ENCODE measurements at places on chromosomes 6 and 20.

GRCh38 chr6:36196113-36196879, at the start of gene BRPF3:
Gene BRPF3 (plus strand): TSS chr6:36196744. CDS start chr6:36200323, 3,579 bp downstream.
- DNase-seq: peak; percentile 65

DNA sequence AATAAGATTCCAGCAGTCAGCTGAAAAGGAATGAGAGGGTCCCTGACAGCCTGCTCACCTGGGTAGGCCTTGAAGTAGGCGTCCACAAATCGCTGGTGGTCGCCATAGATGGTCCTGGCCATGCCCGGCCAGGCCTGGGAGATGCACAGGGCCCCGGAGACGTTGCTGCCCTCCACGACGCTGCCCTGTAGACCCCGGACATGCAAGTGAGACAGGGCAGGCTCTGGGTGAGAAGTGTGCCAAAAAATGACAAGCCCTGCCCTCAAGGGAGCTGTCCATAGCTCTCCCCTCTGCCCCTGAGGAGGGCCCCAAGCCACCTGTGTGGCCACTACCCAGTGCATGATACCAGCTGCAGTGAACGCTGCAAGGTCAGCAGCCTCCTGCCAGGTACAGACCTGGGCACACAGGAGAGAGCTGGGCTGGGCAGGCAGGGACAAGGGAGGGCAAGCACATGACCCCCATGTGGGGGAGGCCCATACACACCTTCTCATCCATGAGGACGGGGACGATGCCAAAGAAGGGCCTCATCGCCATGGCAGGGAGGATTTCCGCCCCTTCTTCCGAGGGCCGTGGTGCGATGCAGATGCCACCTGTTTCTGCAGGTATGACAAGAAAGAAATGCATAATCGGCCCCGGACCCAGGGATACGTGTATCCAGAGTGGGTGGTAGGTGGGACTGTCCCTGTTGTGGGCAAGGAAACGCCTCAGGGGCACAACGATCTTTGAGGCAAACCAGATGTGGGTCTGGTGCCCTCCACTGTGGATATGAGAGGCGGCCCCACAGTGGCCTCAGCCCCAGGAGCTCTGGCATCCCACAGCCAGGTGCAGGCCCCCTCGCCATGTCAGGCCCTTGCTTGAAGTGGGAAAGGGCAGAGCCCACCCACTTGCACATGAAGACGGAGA, 21.2 kb upstream of the APMAP start:
- DNase-seq: no peak

DNA sequence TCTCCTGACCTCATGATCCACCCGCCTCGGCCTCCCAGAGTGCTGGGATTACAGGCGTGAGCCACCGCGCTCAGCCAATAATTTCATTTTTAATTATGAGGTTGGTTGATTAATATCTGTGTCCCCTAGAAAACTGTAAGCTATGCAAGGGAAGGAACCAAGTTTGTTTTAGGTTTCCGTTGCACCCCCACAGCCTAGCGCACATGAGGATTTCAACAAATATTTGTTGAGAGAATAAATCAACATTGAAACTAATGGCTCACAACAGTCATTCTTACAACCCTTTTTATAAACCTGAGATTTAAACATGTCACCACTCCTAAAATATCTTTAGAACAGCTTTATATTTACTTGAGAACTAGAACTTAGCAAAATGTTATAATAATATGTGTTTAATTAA, 114.0 kb upstream of the CARMIL1 start:
- no peak for DNase-seq

GRCh38 chr6:36766399-36766945, 68.8 kb downstream of the RAB44 start:
- DNase-seq: no peak

- DNase-seq: no peak
Measured at GRCh38 chr6:26544473-26544872, 6.3 kb downstream of the HMGN4 start.

DNA sequence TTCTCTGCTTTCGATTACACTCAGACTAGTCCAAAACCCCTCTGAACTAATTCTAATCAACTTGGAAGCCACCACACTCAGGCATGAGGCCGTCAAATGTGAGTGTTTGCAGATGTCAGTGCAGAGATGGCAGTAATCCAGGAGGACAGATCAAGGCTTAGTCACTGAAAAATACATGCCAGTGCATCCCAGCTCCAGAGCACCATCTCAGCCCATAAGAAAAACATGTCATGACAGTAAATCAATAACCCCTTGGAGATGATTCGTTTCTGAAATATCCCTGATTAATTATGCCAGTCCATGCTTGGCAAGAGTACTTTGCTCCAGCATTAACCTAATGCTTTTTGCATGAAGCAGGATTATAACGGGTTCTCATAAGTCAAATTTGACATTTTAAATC, 179.5 kb downstream of the ADAT2 start:
- DNase-seq: no peak

- DNase-seq: no peak
Measured at GRCh38 chr20:8670893-8671215, 398.0 kb upstream of the PLCB4 start.

DNA sequence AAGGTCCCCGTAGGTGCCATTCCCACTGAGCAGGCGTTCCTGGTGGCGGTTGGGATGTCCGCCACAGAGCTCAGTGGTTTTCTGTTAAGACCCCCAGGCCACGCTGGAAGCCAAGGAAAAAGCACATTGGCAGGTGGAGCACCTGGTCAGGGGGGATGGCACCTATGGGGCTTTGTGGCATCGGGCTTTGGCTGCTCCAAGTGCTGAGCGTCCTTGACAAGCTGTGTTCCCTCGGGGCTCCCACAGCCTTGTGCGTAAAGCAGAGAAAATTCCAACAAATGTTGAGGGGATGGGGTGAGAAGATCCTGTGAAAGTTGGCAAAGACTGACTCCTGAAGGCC, 135.4 kb downstream of the JPH2 start:
- peak; percentile 11 for DNase-seq

GRCh38 chr6:107075951-107076381, 39.3 kb downstream of the BEND3 start:
- no peak for DNase-seq

DNA sequence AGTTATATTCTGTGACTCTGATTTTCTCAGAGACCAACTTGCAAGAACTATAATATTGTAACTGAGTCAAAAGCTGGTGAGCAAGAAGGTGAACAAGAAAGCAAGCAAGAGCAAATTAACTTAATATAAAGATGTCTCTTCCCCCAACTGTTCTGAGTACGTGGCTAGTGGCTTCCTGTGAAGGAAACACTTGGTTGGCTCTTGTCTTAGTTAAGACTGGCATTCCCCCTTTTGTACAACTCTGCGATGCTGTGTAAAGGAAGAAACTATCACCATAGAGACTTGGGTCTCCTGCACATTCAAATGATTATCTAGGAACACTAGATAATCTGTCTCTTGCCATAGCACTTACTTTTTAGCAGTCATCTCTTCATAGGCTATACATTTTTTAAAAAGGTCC, 47.3 kb upstream of the TNFAIP3 start:
- DNase-seq: no peak

DNA sequence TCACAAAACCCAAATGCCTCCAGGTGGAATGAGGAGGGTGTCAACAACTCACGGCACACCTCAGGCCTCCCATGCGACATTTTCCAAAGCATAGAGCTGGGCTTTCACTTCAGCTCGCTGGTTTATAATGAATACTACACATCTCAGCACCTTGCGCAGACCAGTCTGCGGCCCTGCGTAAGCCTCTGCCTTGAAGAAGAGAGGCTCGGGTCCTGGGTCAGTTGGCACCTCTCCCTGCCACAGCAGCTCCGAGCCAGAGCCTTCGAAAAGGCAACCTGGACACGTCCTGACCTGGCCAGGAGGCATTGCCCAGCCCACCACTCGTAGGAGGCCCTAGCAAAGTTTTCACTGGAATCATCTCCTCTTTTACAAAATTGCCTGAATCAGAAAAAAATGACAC, 183.0 kb upstream of the AFDN start:
- DNase-seq: no peak

DNA sequence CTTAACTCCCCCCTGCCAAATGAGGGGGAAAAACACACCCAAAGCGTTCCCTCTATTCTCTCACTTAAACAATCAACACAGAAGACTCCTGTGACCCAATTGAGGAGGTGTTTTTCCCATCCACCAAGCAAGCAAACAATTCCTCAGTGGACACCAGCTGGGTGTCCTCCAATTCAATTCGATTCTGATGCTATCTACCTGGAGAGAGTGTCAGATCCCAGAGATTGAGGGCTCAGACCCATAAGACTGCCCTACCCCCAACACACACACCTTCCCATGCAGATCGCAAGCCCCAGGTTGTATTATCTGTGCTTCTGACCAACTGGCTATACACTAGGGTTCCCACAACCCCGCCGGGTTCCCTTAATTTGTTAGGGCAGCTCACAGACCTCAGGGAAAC, 36.8 kb downstream of the MYLIP start:
- no peak for DNase-seq

GRCh38 chr6:163695414-163695864, 280.9 kb downstream of the QKI start:
- DNase-seq: no peak

- DNase-seq: no peak
Measured at GRCh38 chr6:158654960-158655489, 5.2 kb downstream of the SYTL3 start.

DNA sequence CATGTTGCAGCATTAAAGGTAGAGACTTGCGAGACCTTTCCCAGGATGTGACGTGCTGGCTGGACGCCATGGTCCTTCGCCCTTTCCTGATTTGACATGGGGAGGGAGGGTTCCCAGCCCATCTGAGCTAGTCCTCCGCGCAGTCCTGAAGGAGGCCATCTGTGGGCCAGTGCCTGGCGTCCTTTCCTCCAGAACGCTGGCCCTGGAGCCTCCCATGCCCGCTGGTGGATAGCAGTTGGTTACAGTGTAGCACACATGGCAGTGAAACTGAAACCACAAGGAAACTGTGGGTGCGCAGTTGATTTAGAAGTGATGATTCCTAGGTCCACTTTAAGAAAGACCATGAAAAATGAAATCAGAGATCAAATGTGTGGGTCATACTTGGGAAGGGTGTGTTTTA, 193.7 kb downstream of the CDH4 start:
- DNase-seq: no peak

- DNase-seq: no peak
Measured at GRCh38 chr20:5221061-5221430, 94.2 kb downstream of the CDS2 start.

DNA sequence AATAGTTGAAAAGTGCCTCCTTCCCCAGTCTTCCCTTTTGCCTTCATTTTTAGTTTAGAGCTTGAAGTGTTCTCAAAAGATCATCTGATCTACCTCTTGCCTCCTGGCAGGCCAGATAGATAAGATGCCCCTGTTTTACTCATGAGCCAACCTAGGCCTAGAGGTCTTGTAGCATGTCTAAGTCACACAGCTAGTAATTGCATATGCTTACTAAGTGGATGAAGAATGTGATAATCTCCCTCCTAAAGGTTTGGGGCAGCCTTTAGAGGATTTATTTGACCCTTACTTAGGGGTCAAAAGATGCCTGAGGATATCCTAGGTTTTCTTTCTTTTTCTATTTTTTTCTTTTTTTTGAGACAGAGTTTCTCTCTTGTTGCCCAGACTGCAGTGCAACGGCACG, 2.1 kb downstream of the C6orf141 start:
- DNase-seq: no peak

- DNase-seq: no peak
Measured at GRCh38 chr6:84329516-84329915, 102.1 kb upstream of the CEP162 start.

- DNase-seq: no peak
Measured at GRCh38 chr6:169499848-169500247, 202.0 kb downstream of the WDR27 start.

DNA sequence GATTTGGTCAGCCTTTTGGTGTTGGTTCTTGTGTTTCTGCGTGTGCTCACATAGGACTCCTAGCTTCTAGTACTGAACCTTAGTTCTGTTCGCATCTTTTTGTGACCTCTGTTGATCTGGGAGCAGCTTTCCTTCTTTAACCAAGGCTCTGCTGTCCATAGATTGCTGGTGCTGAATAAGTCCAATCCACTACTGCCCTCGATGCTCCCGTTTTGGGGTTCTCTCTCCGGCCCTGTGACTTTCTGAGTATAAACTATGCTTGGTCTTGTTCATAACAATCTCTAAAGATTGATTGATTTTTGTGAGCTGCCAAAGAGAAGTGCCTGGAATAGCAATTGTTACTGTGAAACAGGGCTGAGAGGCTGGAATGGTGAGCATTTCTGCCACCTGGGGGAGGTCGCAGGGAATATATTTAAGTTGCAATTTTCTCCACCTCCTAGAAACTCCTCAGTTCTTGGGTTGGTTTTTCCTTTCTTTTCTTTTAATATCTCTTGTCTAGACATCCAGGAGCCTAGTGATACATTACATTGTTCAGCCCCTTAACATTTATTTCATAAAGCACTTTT, 422.9 kb upstream of the CHD6 start:
- no peak for DNase-seq

DNA sequence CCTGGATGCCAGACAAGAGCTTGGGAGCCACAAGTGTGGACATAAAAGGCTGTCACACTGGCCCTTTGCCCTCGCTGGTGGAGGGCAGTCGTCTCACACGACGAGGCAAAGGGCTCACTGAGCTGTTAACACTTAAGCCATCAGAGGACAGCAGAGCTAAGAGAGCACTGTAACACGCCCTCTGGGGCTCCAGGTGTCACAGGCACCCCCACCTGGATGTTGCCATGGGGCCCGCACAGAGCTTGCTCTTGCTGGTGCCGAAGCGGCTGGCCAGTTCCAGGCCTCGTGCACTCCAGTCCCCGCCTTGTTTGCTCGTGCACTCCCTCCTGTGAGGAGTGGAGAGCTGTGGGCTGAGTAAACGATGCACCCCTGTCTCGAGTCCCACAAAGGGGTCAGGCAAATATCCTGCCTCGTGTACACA, 37.4 kb downstream of the SLC35D3 start:
- no peak for DNase-seq

DNA sequence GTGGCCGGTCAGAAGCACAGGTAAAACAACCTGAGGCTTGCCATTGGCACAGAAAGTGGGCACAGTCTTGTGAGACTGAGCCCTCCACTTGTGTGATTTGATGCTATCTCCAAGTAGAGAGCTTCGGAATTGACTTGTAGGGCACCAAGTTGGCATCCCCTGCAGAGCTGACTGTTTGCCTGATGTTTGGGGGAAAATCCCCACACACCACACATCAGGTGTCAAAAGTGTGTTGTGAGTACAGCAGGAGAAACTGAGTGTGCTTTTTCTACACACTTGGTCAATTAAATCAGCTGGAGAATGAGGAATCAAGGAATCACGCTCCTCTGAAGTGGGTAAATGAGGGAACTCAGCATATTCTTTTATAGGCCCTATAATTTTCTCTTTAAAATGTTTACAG, 989 bp downstream of the SERINC3 start:
- DNase-seq: no peak

- DNase-seq: no peak
Measured at GRCh38 chr20:4946986-4947385, 54.3 kb downstream of the SLC23A2 start.

DNA sequence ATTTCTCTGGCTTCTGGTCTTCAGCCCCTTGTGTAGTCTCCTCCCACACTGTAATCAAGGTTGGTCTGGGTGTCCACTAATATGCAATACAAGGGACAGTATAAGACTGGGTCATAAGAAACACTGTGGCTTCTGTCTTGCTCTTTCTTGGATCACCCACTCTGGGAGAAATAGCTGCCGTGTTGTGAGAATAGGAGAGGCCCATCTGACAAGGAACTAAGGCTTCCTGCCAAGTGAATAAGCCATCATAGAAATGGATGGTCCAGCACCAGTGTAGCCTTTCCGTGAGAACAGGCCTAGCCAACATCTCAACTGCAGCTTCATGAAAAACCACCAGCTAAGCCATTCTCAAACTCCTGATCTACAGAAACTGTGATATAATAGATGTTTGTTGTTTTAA, 23.3 kb downstream of the BAG2 start:
- DNase-seq: no peak

All from central memory CD8-positive, alpha-beta T cell (primary cell).